ENCODE measurements at places on chromosomes 3 and 15.

- no peak for DNase-seq
Measured at GRCh38 chr3:13192471-13193213, 119.4 kb upstream of the IQSEC1 start.

DNA sequence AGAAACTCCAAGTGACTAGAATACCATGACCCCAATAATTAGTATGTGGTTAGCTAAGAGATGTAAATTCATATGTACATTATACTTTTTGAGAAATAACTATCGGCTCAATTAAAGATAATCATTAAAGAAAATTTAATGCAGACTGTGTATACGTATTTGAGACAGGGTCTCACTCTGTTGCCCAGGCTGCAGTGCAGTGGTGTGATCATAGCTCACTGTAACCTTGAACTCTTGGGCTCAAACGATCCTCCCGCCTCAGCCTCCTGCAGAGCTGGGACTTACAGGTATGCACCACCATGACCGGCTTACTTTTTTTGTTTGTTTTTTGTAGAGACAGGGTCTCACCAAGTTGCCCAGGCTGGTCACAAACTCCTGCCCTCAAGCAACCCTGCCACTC lies 8.7 kb upstream of the CSTA start:
- DNase-seq = no peak

DNA sequence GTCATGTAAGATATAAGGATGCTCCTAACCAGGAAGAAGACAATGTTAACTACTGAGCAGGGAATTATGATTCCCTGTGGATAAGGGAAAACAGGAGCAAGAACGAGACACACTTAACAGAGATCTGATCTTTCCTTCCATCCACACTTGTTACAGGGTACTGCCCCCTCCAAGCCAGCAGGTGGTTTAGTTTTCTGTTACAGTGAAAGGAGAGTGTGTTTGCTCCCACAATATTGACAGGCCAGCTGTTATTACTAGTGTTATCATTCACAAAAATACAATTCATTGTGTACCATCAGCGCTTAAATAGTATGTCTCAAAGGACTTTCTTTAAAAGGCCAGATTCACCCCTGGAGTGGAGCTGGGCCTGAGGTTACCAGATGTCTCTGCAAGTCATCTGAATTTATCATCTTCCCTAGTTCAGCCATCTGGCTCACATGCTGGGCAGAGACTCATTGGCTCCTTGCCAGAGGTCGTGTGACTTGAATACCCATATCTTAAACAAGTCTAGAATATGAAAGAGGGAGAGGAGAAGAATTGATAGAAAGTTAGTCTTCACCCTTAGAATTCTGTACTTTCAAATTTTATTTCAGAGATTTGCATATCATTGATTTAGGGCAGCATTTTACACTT lies 16.8 kb upstream of the FMN1 start:
- DNase-seq = no peak

GRCh38 chr3:99949956-99950670 lies 132.5 kb downstream of the CMSS1 start:
- no peak for DNase-seq

GRCh38 chr3:169213956-169214355 lies 449.6 kb downstream of the MECOM start:
- no peak for DNase-seq

DNA sequence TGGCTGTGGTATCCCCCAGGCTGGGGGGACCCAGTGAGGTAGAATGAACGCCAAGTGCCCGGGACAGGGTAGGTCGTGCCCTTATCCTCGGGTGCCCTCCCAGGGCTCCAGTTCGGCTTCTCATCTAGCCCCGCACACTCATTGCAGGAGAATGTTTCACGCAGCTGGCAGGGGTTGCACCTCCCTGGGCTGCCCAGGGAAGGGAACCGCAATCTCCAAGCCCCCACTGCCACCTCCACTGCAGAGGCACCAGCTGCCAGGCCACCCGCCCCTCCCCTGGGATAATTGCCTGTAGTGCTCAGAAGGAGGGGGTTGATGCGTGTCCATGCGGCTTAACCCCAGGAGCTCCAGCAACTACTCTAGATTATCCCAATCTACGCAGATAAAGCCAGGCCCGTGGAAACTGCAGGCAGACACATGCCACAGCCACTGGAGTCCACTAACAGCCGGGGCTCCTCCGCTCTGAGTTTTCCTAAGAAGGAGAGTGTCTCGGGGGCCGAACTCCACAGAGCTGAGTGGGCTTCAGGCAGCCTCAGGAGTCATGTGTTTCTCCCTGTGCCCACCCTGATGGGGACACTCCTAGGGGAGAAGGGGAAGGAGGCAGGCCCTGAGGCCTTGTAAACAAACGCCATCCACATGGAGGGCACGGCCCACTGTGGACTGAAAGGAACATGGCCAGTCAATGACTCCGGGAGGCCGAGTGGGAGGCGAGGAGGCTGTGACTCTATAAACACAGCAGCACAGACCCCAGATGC lies 137.2 kb upstream of the IQSEC1 start:
- no peak for DNase-seq

- DNase-seq = no peak
Measured at GRCh38 chr3:55158345-55158744, 230.5 kb upstream of the LRTM1 start.

DNA sequence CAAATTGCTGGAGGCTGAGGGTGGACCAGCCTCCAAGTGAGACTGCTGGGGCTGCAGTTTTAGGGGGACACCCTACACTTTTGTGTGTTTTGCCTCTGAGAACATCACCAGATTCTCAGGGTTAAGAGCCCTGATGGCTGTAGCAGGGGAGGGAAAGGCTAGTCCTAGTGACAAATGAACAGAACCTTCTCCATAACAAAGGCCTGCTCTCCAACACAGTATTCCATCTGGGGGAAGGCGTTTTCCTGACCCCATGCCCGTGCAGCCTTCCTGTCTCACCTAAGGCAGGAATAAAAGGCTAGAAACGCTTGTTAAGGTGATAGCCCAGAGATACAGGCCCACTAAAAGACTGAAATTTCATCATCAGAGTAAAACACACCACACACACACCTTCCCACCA lies 50.2 kb upstream of the NSMCE3 start:
- no peak for DNase-seq

DNA sequence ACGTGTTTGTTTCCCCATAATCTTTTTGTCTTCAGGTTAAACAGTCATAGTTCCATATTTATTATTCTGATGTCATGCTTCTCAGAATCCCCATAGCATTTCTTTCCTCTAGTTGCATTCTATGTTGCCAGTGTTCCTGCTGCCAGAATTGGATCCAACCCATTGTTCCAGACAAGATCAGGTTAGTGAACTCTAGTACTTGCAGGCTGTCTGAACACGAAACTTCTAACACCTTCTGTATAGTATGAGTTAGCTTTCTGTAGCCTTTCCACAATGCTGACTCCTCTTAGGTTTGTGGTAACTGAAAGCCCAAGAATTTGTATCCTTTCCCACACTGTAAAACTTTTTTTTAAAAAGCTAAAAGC lies 88.0 kb upstream of the ROPN1 start:
- no peak for DNase-seq

GRCh38 chr3:171364500-171364899 lies 95.7 kb downstream of the TNIK start:
- no peak for DNase-seq

GRCh38 chr3:149186219-149186618 lies 35.4 kb downstream of the CP start:
- no peak for DNase-seq

DNA sequence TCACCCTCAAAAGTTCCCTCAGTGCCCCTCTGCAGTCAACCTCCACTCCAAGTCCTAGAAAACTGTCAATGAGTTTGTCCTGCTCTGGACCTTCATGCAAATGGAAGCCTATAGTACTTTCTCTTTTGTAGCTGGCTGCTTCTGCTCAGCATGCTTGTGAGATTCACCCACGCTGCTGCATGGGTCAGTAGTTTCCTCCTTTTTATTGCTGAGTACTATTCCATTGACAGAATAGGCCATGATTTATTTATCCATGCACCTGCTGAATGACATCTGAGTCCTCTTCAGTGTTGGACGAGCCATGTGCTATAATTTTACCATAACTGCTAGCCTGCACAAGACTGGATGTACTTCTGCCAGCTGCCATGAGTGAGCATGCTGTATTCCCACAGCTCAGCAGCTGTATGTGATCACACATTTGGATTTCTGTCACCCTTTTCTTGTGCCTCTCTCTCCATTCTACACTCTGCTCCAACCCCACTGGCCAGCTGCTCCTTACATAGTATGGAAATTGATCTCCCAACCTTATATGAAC lies 26.3 kb downstream of the CDCP1 start:
- no peak for DNase-seq

DNA sequence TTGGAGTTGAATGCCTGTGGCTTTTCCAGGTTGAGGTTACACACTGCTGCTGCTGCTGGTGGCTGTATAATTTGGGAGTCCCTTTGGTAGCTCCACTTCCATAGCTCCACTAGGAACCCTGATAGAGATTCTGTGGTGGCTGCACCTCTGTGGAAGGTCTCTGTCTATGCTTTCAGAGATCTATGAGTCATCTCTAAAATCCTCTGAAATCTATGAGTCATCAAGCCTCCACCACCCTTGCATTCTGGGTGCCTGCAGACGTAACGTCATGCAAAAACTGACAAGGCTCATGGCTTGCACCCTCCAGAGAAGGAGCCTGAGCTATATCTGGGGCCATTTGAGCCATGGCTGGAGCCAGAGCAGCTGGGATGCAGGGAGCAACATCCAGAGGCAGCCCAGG lies 1037.0 kb upstream of the CFAP20DC start:
- DNase-seq = no peak

DNA sequence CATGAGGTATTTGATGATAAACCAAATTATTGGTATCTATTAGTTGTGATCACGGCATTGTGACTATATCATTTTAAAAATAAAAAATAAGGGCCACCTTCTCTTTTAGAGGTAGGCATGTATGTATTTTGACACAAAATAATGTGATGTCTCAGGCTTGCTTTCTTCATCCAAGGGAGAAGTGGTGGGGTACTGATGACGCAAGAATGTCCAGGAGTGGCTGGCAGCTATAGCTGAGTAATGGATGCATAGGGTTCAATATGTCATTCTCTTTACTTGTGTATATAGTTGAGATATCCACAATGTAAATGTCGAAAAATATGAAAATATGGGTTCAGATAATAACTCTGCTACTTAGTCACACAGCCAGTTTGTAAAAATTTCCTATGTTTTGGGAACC lies 46.8 kb upstream of the NSMCE3 start:
- no peak for DNase-seq

DNA sequence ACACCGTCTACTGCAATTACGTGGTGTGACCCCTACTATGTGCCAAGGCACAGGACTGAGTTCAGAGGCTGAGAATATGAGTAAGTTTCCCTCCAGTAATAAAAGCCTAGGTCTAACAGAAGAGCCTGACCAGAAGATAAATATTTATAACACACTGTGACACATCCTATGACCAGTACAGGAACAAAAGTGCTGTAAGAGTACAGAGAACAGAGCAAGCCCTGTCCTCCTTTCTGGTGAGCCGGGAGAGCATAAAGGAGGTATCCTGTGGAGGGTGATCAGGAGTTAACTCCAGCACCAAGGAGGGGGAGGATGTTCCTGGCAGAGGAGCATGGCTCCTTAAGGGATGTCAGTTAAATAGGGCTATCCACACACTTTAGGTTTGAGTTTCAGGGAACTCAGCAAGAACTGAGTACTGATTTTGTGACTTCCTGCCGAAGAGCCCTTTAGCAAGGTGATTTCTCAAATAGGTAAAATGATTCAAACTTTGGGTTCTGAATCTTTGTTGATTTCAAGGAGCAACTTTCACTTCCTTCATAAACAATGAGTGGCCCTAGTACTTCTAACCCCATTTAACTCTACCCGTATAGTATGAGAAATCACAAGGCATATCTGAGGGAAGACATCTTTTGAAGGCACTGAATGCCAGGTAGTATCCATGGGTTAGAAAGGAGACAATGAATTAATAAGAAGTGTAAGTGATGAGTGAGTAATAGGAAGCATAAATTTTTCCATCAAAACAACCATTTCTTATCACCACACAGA lies 198.0 kb downstream of the THRB start:
- DNase-seq = no peak

DNA sequence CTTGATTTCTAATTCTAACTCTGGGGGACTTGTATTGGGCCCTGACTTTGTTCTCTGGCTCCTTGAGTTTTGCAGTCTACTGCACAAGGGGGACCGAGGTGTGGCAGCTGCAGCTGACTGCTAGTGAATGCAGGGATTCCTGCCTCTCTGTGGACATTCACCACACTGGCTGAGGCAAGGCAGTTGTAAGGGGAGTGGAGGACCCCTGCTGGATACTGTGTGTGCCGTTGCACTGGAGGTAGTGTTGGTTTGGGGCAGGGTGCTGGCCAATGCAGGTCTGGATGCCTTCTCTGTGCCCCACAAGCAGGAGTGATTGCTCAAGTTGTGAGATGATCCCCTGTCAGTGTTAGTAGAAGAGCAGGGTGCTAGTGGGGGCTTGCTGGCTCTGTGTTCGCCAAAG lies 626.1 kb downstream of the SQOR start:
- DNase-seq = no peak

- DNase-seq = no peak
Measured at GRCh38 chr15:97981058-97981457, 20.6 kb downstream of the ARRDC4 start.

DNA sequence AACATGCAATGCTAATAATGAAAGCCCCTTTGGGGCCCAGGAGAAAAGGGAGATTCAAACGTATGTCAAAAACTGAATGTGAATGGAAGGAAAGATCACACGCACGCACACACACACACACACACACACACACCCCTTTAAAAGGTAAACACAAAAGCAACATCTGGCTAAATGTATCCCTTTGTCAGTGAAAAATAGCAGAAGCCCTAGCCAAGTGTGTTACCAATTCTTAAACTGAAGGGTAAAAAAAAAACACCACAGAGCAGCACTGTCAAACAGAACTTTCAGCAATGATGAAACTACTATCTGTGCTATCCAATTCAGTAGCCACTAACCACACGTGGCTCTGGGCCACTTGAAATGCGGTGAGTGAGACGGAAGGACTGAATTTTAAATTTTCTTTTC lies 4.9 kb downstream of the RFTN1 start:
- DNase-seq = no peak

DNA sequence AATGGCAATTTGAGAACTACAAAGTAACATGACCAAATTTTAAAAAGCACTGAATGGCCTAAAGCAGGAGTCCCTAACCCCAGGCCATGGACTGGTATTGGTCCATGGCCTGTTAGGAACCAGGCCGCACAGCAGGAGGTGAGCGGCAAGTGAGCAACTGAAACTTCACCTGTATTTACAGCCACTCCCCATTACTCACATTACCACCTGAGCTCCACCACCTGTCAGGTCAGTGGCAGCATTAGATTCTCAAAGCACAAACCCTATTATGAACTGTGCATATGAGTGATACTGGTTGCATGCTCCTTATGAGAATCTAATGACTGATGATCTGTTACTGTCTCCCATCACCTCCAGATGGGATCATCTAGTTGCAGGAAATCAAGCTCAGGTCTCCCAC lies 48.8 kb downstream of the SENP7 start:
- DNase-seq = no peak

DNA sequence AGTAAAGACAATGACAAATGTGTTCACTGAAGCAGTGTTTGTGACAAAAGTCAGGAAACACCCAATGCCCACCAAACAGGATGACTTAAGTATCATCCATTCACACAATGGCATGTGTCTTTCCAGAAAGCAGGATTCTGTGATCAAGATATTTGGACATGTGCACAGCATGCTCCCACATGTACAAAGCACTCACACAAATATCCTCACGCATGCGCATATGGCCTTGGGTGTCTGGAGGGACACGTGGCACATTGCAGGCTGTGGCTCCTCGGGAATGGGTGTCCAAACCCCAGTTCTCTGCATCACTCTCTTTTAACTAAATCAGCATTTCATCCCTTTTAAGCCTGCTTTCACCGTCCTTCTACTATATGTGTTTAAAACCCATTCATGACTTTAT lies 130.5 kb downstream of the KLF13 start:
- DNase-seq = peak; percentile 23

GRCh38 chr3:16477521-16477920 lies 36.0 kb downstream of the RFTN1 start:
- no peak for DNase-seq

All from liver (tissue), 10 donors.